ENCODE measurements at places on chromosomes 1 and 21.

DNA sequence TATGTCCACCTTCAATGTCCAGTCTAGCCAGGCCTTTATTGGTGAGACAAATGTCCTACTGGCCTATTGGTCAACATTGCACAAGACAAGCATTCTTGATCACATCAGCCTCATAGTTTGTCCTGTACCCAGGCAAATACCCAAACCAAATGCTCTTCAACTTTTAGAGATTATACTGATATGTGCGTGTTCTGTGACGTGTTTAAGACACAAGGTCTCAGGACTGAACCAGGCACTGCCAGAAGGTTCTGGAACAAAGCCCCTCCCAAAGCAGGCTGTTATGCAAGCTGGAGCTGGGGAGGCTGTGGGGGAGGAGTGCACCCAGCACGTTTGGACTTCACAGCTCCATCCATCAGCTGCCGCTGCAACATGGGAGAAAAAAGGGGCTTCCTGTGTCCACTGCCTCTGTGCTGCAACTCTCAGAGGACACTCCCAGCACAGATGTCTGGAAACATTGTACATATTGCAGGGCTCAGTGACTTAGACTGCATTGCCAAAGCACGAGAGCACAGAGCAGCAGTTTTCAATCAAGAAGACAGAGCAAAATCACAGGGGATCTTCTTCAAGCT lies 45.9 kb downstream of the NID1 start:
- no peak for DNase-seq

- DNase-seq, result no peak
These were observed 41.5 kb upstream of the NADK start for GRCh38 chr1:1819762-1820161.

GRCh38 chr1:238558156-238558555 lies 667.4 kb upstream of the ZP4 start:
- no peak for DNase-seq

DNA sequence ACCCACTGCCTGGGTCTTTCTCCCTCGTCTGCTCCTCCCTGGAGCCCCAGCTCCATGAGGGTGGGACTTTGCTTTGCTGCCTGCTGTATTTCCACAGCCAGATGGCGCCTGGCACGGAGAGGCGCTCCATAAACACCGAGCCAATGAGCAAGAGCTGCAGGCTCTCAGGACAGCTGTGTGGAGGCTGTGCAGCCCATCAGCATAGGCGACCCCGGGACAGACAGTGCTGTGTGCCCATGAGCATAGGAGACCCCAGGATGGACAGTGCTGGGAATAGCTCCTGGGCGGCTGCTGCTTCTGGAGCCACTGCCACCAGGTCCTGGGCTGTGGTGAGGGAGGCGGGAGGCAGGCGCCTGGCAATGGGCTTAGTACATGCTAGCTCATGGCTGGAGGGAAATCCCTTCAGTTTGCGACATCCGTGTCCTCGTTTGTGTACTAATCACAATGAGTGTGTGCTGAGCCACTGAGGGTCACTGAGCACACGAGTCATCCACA lies 29.2 kb downstream of the CEP104 start:
- no peak for DNase-seq

- no peak for DNase-seq
These were observed 43.4 kb upstream of the PIGV start for GRCh38 chr1:26744075-26744959.
